ENCODE measurements at places on chromosomes 5 and 9.

- no peak for DNase-seq
These were observed 11.8 kb downstream of the NR2F1 start for GRCh38 chr5:93594591-93595419.

DNA sequence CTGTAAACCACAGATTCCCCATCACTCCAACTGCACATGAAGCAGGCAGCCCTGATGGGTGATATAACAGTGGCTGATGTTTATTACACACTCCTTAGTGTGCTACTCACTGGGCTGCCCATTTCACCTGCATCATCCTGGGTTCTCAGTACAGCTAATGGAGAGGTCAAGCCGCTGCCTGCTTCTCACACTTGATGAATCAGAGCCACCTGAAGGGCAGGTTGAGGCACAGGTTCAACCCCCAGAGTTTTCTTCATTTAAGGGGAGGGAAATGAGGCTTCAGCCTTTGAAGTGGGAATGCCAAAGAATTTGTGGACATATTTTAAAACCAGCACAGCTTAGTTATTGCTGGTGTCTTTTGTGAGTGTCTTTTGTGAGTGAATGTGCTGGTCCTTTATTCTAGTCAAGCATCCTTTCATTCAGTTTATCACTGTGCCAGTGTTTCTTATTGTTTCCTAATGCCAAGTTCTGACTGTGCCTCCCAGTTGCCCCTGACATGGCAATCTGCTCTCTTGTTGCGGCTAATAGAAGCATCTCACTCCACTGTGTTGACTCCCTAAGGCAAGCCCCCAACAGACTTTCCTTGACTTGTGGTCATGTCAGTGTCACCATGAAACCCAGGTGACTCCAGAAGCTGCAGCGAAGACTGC lies 109.2 kb downstream of the FBXL7 start:
- DNase-seq = no peak

GRCh38 chr5:22892441-22892840 lies 39.3 kb upstream of the CDH12 start:
- no peak for DNase-seq

- DNase-seq = no peak
These were observed 72.5 kb upstream of the PCA3 start for GRCh38 chr9:76691517-76692313.

DNA sequence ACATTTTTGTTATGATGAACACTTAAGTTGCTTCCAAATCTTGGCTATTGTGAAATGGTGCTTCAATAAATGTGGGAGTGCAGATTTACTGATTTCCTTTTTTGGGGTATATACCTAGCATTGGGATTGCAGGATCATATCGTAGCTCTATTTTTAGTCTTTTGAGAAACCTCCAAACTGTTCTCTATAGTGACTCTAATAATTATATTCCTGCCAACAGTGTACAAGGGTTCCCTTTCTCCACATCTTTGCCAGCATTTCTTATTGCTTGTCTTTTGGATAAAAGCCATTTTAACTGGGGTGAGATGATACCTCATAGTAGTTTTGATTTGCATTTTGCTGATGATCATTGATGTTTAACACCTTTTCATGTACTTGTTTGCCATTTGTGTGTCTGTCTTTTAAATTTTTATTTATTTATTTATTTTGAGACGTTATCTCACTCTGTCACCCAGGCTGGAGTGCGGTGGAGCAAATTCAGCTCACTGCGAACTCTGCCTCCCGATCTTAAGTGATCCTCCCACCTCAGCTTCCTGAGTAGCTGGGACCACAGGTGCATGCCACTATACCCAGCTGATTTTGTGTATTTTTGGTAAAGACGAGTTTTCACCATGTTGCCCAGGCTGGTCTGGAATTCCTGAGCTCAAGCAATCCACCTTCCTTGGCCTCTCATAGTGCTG lies 59.0 kb downstream of the UNC13B start:
- no peak for DNase-seq

GRCh38 chr5:36777105-36777757 lies 99.3 kb upstream of the NIPBL start:
- DNase-seq = no peak

- no peak for DNase-seq
These were observed 63.7 kb upstream of the CACNA1B start for GRCh38 chr9:137813651-137814415.
